ENCODE measurements at places on chromosomes 7 and 10.

GRCh38 chr7:52270301-52270700 is 765.1 kb upstream of the POM121L12 start:
- no peak for DNase-seq

GRCh38 chr10:34240039-34240438 is 575.1 kb downstream of the PARD3 start:
- DNase-seq, result no peak

DNA sequence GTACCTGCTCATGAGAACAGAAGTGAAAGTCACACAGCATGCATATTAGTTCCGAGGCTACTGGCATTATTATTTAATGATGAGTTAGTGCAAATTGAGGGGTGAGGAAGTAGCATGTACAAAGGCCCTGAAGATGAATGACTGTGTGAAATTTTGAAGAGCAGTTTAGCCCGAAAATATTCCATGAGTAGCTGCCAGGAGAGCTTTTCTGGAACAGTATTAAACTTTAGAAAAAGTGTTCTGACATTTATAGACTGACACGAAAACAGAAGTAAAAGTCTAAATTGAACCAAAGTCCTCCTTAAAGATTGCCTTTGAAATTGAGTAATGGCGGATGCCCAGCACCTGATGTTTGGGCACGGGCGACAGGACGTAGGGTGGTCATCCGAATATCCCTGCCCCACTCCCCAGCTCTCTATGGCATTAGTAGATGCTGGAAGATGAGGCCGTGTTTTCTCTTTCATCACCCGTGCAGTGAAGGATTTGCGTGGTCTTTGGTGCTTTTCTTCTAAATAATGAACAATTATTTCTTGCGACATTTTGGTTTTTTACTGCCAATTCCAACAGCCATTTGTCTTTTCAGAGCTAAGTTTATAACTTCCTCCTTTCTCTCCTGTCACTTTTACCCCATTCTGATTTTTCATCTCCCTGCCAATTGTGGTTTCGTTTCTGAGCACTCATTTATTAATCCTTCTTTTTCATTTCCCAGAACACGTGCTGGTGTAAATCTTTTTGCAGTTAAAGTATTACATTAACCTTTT is 192.6 kb downstream of the MGMT start:
- DNase-seq, result no peak

- no peak for DNase-seq
Measured at GRCh38 chr7:43124388-43124787, 11.9 kb downstream of the HECW1 start.

- DNase-seq, result no peak
Measured at GRCh38 chr10:10831085-10831484, 186.6 kb upstream of the CELF2 start.

- DNase-seq, result no peak
Measured at GRCh38 chr7:45679516-45679915, 105.3 kb downstream of the ADCY1 start.

GRCh38 chr7:43391518-43391917 is 191.4 kb upstream of the STK17A start:
- DNase-seq, result no peak

GRCh38 chr7:100176096-100177044 is 811 bp downstream of the GPC2 start:
- no peak for DNase-seq

- DNase-seq, result no peak
Measured at GRCh38 chr10:99881371-99881770, 98.9 kb downstream of the ABCC2 start.

DNA sequence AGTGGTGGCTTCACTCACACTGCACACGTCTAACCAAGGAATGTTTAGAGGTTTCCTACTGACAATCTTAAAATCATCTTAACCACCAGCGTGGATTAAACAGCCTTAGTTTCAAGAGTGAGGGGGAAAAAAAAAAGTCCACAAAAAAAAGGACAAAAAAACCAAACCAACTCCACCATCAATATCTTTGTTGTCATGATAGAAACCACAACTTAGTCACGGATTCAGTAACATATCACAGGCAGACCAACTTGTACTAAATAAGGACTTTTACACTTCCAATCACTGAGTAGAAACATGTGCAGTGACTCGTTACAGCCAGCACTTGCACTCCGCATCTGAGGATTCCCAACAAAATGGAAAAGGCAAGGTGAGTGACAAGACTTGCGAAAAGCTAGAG is 46.5 kb downstream of the FAM171A1 start:
- DNase-seq, result no peak

DNA sequence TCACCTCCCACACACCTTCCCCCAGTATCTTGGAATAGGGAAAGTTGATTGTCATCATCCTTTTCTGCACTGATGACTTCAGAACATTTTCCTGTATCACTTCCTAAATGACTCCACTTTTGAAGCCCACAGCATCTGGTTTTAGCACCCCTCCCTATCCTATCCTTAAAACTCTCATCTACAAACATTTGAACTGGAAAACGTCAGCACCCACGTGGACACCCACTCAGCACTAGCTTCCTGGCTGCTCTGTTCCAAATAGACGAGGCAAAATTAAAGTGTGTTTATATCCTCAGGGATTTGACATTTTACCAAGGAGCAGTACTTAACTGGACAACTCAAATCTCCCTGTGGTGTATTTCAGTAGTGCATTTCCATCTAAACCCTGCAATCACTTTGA is 73.9 kb downstream of the REEP3 start:
- no peak for DNase-seq

DNA sequence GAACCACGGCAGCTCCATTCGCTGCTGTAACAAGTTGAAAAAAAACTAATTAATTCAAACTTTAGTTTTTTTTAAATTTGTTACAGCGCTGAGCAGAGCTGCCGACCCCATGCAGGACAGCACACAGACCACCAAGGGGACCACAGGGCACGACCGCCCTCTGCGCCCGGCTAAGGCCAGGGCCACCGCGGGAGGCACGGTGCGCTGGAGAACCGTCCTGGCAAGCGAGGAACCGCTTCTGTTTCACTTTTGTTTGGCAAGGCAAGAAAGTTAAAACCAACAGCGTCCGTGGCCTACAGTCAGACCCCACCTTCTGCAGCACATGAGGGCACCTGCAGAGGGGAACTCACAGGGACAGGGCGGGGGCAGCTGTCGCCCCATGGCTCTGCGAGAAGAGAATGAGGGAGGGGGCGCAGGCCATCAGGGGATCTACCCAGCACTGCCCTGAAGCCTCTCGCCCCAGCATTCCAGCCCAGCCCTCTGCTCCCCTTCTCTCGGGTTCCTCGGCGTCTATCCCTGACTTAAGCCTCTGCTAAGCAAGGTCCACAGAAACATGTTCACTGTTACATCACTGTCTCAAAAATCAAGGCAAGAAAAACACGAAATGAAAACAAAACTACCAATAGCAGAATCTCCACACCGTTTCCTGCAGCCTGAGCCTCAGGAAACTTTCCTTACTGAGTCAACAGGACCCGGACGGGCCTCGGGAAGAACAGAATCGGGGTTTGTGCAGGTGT is 204.4 kb downstream of the DIP2C start:
- DNase-seq, result peak; percentile 18

DNA sequence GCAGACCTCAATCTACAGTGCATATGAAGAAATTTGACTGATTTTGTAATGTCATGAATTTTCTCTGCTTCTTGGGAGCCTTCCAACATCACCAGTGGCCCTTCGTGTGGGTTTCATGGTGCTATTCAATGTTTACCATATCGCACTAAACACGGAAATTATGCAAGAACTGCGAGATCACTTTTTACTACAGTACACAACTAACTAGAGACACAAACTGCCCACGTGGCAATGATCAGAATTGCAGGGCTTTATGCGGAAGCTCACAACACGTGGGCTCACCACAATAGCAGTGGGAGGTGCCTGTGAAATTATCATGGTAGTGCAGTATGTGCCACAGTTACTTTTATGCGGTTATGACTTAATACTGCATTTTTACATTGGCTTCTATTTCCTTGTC is 449.7 kb upstream of the KLF6 start:
- no peak for DNase-seq

DNA sequence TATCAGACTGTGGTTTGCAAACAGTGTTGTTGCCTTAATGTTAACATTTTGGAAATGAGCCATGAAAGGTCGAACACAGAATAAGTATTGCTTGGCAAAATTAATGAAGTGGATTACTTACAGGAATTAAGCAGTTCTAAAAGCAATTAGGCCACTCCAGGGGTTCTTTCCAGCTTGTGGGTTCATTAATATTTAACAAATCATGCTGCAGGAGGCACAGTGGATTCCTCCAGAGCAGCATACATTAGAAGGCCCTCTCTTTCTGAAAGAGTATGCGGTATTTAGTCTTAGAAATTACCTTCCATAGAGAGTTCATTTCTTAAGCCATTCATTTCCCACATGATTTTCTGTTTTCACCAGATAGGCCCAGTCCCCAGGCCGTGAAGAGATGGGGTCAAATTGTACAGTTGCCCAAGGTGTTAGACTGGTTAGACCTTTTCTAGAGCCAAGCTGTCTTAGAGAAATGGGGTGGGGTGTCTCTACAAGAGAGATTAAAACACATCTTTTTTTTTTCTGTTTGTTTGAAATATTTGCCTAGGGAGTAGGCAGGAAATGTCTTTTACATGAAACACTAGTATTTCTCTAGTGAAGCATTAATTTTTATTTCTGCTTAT is 40.0 kb upstream of the AGR3 start:
- DNase-seq, result no peak

- no peak for DNase-seq
Measured at GRCh38 chr7:7231865-7232264, 49.5 kb downstream of the C1GALT1 start.

GRCh38 chr7:135317676-135318325 is 84.2 kb downstream of the STRA8 start:
- DNase-seq, result no peak

DNA sequence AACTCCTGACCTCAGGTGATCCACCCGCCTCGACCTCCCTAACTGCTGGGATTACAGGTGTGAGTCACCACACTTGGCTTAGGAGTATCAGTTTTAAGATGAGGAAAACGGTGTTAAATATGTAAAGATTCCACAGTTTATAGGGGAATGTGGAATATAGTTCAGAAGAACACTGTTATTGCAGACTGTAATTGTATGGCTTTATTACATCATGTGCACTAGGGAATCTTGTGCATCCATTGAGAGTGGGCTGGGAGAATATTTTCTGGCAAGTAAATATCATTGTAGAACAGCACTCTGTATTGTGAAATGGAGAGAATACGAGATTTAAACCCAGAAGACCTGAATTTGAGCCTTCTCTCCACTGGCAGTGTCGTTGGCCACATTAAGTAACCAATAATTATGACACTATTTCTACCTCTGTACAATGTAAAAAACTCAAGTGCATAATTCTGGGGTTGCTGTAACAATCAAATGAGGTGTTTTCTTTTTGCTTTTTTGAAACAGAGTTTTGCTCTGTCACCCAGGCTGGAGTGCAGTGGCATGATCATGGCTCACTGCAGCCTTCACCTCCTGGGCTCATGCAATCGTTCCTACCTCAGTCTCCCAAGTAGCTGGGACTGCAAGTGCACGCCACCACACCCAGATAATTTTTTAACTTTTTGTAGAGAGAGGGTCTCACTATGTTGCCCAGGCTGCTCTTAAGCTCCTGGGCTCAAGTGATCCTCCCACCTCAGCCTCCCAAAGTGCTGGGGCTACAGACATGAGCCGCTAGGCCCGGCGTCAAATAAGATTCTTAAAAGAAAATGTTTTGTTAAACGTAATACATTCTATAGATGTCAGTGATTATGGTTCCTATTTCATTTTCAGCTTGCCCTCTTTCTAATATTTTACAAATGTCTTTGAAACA is 12.0 kb upstream of the PARD3 start:
- no peak for DNase-seq

- DNase-seq, result no peak
Measured at GRCh38 chr7:77982926-77983550, 184.5 kb downstream of the PHTF2 start.

DNA sequence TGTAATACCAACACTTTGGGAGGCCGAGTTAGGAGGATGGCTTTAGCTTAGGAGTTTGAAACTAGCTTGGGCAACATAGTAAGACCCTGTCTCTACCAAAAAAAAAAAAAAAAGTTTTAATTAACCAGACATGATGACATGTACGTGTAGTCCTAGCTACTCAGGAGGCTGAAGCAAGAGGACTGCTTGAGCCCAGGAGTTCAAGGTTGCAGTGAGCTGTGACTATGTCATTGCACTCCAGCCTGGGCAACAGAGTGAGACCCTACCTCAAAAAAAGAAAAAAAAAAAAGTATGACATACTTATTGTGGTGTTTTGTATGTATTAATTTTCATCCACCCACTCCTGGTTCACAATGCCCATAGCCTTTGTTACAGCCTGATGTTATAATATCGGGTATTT is 69.7 kb downstream of the GSAP start:
- DNase-seq, result no peak

DNA sequence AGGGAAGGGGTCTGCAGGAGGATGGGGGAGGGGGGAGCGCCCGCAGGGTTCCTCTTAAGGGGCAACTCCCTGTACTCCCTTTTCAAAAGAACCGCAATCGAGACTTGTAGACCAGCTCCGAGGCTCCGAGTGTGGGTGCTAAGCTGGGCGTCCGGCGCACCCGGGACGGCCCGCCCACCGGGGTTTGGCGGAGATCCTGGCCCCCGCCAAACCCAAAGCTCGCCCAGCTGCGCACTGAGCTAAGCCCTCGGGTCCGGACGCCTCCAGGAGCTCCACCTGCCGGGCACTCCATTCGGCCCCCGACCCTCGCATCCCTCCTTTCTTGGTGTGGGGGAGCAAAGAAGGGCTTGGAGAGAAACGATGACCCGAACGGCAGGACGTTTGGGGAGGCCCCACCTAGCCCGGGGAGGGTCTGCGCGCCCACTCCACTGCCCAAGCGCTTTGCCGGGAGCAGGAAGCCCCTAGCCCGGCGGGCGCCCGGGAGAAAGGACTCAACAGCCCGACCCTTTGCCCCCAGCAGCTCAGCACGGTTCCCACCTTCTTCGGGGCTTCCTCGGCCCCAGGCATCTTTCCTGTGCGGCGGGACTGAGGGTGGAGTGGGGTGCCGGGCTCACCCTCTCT is 651 bp downstream of the AFAP1L2 start:
- no peak for DNase-seq

- DNase-seq, result no peak
Measured at GRCh38 chr10:122363722-122364463, 10.6 kb upstream of the PLEKHA1 start.

DNA sequence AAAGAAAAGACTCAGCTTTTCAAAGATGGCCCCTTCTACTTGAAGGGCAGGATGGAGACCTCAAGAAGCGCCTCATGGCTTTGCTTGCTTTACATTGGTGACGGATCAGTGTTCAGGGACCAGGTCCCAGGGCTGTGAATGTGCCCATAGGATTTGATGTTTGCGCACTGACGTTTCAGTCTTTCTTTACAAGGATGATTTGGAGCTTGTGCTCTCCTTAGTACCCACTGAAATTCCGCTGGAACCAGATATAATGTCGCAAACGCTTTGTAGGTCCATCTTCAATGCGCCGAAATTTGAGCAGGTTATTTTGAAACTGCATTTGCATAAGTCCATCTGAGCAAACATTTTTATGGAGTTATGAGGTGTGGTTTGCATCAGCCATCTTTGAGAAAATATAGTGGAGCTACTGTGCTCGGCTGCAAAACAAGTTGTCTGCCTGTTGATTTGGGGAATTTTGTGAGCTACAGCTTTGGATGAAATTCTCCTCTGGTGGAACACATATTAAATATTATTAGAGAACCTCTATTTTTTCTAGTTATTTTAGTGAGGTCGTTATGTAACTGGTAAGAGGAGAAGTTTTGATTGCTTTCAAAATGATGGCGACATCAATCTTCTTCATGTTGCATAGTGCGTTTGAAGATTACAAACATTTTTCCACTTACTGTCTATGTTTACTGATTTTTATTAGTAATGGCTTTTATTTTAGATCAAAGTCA is 2.4 kb downstream of the RBM20 start:
- DNase-seq, result no peak
